HEK293T (cell line): ENCODE measurements at places on chromosomes 5 and 9.

DNA sequence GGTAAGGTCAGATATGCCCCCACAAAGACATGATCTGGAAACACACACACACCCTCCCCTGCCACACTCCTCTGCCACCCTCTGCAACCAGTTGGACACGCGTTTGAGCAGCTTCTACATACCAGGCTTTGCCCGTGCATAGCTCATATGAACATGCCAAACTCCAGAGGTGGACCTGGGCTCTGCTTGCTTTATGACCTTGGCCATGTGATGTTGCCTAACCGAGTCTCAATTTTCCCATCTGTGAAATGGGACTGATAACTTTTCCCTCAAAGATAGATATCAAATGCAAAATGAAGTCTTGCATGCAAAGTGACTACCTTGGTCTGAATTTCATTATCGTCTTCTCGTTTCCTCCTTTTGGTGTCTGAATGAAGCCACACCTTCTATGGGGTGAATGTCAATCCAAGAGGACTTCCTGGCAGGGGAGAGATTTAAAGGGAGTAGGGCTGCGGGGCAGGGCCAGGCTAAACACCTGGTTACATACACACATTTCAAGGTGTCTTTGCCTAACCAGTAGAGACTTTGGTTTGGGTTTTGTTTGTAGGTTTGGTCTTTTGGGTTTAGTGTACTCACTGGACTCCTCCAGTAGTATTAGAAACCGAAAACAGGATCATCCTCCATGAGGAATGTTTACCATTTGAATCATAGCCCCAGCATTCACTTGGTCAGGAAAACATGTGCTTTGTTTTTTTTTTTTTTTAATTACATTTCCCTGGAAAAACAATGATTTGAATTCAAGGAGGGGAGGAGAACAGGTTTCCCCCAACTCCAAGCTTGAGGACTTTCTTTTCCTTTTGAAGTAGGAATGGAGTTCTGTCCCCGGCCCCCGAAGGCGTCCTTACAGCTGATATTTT is 63.2 kb downstream of the COL27A1 start:
- DNase-seq: no peak

DNA sequence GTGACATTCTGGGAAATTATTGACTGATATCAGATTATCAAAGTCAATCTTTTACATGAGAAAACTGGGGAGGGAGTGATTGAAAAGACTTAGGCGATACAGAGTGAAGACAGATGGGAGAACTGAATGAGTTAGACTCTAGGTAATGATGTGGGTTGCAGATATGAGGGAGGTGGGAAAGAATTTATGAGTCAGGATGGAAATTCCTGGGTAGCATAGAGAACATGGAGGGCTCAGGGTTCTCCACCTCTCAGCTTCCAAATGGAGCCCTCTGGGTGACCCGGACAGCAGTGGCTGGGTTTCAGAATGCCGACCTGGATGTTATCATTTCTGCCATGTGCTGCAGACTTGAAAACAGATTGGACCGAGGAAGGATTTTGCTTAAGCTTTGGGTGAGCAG is 75.4 kb upstream of the SHB start:
- DNase-seq: no peak

- no peak for DNase-seq
Observed at GRCh38 chr5:68834491-68834981, 259.3 kb upstream of the SLC30A5 start.

- DNase-seq: peak; percentile 55
Observed at GRCh38 chr9:133347515-133347984, 381 bp downstream of the MED22 start.

GRCh38 chr9:107888773-107889227 is 399.2 kb upstream of the KLF4 start:
- no peak for DNase-seq

DNA sequence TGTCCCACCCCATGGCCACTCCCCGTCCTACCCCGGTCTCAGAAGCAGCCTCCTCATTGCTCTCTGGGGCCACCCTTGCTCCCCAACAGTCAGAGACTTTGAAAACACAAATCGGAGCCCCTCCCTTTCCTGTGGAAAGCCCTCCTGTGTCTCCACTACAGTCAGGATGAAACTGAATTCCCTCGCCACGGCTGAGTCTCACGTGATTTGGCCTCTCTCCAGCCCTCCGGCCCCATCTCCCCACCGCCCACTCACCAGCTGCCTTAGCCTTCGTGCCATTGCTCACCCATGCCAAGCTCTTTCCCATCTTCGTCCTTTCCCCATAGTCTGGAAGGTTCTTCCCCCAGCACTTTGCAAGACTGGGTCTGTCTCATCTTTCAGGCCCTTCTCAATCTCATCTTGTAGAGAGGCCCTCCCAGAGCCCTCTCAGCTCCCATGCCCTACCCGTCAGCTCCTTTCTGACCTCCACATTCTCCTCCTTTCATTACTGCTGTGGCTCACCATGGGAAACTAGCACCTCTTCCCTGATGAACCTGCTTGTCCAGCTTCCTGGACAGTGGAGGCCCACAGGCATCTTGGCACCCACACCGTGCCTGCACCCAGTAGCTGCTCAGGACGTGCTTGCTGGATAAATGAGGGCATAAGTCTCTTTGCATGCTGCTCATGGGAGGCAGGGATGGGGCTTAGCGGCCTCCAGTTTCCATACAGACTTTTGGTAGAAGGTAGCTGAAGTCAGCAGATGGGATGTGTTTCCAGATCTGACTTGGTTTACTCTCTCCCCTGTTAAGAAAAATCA is 126.4 kb upstream of the COL5A1 start:
- DNase-seq: no peak

GRCh38 chr5:18395126-18396110 is 761.2 kb downstream of the TAF11L14 start:
- no peak for DNase-seq

DNA sequence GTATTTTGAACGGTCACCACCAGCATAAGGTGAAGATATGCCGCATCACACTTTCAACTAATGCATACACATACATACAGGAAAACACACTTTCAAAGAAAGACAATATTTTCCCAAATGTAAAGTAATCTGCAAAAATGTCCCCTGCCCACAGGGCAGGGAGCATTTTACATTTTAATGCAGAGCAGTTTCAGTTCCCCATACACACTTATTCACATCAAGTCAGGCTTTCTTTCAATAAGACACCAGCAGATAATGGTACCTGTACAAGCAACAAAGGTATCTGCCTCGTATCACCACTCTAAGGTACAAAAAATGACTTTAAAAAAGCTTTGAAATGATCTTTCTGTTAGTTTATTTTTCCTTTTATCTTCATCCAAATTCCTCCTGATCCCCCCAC is 247.1 kb upstream of the CCNG1 start:
- no peak for DNase-seq

GRCh38 chr9:33435821-33436277 is 11.5 kb downstream of the AQP3 start:
- DNase-seq: no peak

DNA sequence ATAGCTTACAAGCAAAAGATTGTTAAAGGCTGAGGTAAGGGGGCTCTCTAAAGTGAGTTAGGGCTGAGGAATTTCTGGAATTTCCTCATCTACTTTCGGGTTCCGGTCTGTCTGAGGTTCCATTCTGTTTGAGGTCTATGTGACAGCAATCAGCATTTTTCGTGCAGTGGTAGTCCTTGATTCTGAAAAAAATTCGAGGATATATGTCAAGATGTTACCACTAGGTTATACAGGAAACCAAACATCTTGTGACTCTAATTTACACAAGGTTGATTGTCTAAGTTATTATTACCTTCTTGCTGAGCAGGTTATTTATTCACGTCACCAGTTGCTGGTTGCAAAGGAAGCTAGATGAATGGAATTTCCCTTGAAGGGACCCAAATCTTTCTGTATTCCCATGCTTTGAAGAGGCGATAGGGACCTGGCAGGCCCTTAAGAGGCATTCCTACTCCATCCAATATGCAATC is 35.2 kb downstream of the RLN2 start:
- no peak for DNase-seq

DNA sequence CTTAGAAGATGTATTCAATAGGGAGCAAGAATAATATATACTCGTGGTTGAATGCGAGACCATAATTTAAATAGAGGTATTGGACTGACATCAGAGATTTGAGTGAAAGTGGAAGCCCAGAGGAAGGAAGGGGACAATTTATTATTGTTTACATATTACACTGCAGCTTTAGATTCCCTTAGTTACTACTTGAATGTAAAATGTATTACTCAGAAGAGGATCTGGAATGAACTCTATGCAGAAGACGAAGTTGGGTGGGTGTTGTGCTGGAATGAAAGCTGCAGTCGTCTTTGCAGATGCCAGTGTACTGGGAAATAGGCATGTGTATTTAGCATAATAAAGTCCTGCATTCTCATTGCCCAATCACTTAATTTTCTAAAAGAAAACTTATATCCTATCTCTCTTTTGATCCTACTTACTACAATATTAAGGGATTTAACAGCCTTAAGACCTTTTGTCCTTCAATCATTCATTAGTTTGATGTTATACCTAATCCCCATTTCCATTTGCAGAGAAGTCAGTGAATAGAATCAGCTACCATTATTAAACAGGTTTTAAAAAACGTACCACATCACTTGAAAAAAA is 570.7 kb upstream of the WWC1 start:
- DNase-seq: no peak

DNA sequence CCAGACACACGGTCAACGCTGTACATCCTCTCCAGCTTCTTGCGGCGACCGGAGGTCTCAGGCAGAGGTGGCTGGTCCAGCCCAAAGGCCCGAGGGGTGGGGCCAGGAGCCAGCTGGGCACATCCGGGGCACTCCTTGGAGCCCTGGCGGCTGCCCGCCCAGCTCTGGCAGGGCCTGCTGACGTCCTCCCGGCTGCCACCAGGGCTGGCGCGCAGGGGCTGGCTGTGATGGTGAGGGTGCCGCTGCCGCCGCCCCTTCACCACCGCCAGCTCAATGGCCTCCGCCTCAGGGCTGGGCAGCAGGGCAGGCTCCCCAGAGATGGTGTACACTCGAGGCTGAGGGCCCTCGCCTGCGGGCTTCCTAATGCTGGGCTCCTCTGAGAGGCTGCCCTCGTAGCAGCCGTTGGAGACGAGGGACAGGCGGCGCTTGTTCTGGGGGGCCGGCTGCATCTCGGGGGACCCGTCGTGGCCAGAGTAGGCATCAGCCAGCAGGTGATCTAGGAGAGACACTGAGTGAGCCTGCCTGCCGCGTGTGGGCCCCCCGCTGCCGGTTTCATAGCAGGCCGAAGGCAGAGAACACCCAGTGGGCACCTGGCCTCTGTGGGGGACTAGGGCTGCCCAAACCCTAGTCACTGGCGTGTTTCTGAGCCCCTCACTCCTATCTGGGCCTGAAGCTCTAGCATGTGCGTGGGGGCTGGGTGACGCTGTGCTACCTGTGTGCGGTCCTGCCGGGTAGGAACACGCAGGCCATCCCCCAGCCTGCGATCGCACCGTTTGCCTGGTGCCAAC is 1.5 kb downstream of the NSMF start:
- DNase-seq: no peak

DNA sequence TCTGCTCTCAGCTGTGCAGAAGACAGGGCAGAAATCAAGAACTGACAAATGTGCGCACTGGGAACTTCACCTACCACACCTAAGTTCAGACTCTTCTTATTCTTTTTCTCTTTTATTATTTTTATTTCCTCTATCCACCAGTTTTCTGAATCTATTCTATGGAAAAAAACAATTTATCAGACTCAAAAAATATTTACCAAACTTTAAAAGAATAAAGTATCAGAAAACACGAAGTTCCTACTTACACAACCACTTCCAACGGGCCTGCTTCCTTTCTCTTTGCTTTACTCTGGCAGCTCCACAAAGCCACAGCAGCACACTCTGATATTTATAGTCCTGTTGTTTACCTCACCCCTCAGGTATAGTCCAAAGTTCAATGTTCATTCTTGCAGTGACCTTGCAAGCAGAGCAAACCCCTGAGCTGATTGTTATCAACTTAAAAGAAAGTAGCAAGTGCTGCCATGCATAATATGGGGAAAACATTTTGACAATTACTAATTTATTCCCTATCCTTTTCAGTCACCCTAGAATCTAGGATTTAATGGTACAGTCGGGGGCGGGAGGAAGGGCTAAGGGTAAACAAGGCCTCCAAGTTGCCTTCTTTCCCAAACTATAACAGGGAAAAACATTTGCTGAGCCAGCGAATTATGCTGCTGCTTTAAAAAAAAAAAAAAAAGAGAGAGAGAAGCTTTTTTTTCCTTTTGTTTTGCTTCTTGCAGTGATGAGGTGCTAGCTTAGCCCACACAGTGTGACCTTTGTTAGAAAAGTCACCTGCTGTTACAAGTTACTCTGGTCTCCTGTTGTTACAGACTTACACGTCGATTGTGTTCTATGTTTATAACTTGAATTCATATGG is at the start of gene SELENOP:
Gene SELENOP (minus strand): TSS at position 302 of the 856 bp plus-strand sequence. CDS start 3,539 bp downstream, outside the sequence.
- peak; percentile 35 for DNase-seq

DNA sequence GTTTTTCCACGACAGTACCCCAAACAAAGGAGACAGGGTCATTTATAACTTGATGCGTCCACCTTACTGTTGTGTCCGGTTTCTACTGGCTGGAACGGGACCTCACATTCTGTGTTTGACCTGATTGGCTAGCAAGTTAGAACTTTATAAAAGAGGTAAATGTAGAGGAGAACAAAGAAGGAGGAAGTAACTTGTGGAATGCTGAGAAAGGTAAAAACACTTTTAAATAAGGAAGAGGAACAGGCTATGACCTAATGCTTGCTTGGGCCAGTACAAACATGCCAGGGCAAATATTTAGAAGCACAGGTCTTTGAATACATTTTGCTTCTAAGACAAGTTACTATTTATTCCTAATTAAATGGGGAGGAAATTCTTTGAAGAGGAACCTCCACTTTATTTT is 251.6 kb downstream of the KIAA0825 start:
- no peak for DNase-seq

GRCh38 chr9:15386465-15386864 is 36.2 kb upstream of the SNAPC3 start:
- DNase-seq: no peak

GRCh38 chr5:117177302-117177701 is 602.7 kb upstream of the SEMA6A start:
- no peak for DNase-seq

GRCh38 chr5:80884929-80885328 is 75.2 kb upstream of the RASGRF2 start:
- DNase-seq: no peak

DNA sequence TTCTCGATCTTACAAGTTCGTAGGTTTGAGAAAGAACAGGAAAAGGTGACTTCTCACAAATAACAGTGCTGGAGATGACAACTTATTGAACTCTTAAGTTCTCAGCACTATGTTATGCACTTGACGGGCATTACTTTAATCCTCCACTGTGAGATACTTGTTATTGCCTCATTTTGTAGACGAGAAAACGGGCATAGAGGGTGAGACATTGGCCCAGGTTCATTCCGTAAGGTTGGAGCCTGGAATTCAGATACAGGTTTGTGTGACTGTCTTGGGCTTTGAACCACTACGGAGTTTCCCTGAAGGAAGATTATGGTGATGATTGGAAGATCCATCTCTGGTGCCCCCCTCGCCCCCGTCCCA is 657 bp downstream of the MAT2B start:
- DNase-seq: no peak

DNA sequence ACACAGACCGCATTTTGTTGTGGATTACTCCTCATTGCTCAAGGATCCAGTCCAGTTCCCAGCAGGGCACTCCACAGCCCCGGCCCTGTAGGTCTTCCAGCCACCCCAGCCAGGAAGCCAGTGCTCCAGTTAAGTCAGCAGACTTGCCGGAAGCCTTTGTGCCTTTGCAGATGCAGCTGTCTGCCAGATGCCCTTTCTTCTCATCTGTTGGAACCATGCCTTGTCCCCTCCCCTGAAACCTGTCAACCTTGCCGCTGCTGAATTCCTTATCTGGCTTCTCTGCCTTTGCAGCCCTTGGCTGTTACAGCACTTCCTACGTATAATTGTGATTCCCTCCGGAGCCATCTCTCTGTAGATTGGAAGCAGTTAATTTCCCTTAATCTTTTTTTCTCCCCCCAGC is 28.4 kb downstream of the PSAT1 start:
- DNase-seq: no peak
